ENCODE measurements at places on chromosomes 7 and 10. TPM values are rescaled to one million over a fixed set of nuclear protein-coding genes. Genes with fewer than 3 reads are reported as not detected.

Gene PTN
- total RNA-seq: 33.3 TPM

Gene NEUROG3
- not detected for total RNA-seq

Gene LIPK
- not detected for total RNA-seq

Gene EIF4H
- 270 TPM for total RNA-seq

Gene SOSTDC1
- under 0.01 TPM for total RNA-seq

Gene SLC13A4
- 0.36 TPM for total RNA-seq

Gene ARHGEF5
- 4.7 TPM for total RNA-seq

Gene DPYSL4
- 0.72 TPM for total RNA-seq

Gene WNT16
- 0.29 TPM for total RNA-seq

Gene GNAT3
- not detected for total RNA-seq

Gene CYP2E1
- 1.8 TPM for total RNA-seq

Gene CCL26
- 1.5 TPM for total RNA-seq

Gene MEPCE
- 28.6 TPM for total RNA-seq

Gene FBXO24
- under 0.01 TPM for total RNA-seq

All from osteoblast (primary cell).